Activated naive CD4-positive, alpha-beta T cell (primary cell): ENCODE measurements at places on chromosomes 6 and 20.

DNA sequence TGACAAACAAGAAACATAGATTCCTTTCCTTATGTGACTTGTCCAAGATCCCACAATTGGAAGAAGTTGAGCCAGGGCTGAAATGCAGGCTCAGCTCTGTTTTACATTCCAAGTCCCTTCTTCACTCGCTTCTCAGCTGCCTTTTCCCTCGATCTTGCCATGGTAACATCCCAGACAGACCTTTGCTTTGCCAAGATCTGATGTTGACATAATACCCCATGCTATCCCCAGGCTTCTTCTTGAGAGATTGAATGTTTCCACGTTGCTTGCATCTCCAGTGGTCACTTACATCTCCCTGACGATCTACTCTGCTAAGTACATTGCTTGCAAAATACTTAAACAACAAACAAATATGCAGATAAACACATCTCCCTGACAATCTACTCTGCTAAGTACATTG is 63.5 kb downstream of the TBXT start:
- no peak for DNase-seq

DNA sequence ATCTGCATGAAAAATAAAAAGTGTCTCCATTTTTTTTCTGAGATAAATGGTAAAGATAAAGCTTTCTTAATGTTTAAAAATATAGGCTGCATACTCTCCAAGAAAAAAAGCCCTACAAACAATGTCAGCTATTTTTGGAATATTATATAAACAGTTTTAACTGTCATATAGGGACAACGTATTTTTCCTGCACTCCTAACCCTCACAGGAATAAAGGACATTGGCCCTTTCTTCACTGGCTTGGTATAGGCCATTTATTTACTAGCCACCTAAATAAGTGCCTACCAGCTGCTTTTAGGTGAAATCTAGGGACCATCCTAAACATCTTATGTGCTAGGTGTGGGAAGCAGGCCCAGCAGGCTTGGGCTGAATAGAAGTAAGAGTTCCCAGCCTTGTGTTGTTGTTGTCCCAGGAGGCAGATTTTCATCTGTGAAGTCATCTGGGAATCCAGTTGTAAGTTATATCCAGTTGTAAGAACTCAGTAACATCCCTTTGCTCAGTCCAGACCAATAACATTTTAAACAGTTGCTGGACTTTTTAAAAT is 21.3 kb downstream of the FOXO3 start:
- DNase-seq: no peak

DNA sequence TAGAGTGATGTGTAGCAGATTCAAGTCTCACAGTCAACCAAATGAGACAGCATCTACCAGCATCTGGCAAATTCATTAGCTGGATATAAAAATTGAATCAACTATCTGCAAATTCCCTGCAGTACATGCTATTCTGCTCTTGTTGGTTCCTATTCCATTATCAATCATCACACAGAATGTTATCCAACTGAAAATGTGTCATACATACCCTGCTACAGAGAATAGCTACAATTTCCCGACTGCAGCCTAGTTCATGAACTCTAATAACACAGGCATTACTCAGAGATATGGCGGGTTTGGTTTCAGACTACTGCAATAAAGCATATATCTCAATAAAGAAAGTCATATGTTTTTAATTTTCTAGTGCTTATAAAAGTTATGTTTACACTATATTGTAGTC is 78.4 kb downstream of the AHI1 start:
- no peak for DNase-seq

- DNase-seq: no peak
Measured at GRCh38 chr6:44494011-44494501, 106.5 kb downstream of the CDC5L start.

GRCh38 chr20:57596358-57596757 is 23.9 kb downstream of the ZBP1 start:
- no peak for DNase-seq

GRCh38 chr6:63410435-63411426 is 90.9 kb upstream of the LGSN start:
- DNase-seq: no peak

GRCh38 chr6:91142154-91142553 is 555.3 kb upstream of the MAP3K7 start:
- DNase-seq: no peak

GRCh38 chr6:44003345-44004061 is 123.7 kb downstream of the MRPL14 start:
- no peak for DNase-seq

DNA sequence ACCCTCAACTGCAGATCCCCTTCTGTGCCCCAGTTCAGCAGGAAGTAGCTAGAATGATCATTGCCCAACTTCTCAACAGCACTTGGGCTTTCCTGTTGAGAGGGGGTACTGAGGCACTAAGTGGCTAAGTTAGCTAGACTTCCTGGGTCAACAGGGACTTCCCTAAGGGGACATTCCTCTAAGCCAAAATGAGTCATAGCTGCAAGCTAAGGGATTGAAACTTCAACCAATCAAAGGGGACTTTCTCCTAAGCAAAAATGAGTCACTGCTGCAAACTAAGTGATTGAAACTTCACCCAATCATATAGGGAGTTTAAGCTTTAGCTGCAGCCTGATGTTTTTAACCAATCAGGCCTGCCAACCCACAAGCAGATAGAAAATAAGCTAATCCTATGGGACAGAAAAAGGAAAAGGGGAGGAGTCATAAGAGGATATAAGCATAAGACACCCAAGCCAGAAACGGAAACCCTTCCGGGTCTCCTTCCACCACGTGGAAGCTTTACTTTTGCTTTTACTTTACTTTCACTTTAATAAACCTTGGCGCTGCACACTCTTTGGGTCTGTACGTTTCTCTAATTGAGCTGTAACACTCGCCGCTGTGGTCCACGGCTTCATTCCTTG is 659.0 kb upstream of the HS3ST5 start:
- no peak for DNase-seq

GRCh38 chr6:142378138-142378875 is 76.5 kb downstream of the ADGRG6 start:
- DNase-seq: no peak

DNA sequence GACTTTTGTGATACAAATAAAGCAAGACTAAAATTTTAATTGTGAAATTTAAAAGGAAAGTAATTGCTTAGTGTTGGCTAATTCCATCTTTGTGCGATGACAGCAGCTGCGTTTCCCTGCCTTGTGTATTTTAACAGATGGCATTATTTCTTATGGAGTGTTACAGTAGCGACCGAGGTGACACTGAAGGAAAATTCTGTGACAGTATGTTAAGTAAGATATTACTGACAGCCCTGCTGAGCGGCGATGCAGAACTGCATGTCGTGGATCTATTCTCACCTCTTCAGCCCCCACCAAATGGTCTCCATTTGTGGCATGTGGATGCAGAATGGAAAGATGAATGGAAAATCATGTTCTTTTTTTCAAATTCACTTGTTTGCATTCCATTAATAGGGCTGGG is 289.4 kb downstream of the RNF144B start:
- no peak for DNase-seq

GRCh38 chr6:516213-516612 is 124.7 kb downstream of the IRF4 start:
- DNase-seq: no peak

- DNase-seq: no peak
Measured at GRCh38 chr20:3115190-3116107, 30.9 kb upstream of the AVP start.

- DNase-seq: no peak
Measured at GRCh38 chr20:41902346-41902745, 284.2 kb upstream of the CHD6 start.

DNA sequence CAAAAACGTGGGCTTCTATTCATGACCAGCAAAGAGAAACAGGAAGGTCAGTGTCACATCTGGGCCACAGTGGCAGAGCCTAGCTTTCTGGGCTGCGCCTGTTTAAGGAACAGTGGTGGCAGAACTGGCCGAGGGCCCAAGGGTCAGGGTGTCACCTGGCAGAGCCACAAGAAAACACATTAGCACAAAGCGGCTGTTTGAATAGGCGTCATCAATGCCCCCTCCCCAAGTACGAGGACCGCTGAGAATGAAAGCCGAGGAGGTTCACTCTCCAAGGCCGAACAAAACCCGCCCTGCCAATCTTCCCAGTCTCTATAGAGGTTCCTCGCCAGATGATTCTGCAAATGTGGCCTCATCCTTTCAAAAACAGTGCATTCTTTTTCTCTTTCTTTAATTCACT is 125.2 kb upstream of the TRAF3IP2 start:
- DNase-seq: no peak

GRCh38 chr6:15325540-15325955 is 79.7 kb downstream of the JARID2 start:
- DNase-seq: no peak

DNA sequence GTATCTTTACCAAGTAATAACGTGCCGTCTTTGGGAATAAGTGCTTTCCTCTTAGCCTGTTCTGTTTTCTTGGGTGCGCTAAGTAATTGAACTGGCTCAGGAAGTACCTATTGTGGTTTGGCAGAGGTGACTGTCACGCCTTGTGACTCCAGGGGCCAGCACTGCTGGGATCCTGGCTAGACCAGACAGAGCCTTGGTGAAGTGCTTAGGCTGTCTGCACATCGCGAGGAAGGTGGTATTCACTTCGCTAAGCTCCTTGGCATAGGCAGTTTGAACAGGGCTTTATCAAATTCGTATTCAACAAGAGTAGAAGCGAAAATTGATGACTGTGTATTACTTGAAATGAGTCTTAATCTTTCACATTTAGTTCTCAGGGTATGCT is 17.6 kb downstream of the PRDM1 start:
- no peak for DNase-seq

GRCh38 chr20:8394308-8394945 is 262.4 kb downstream of the PLCB1 start:
- no peak for DNase-seq

DNA sequence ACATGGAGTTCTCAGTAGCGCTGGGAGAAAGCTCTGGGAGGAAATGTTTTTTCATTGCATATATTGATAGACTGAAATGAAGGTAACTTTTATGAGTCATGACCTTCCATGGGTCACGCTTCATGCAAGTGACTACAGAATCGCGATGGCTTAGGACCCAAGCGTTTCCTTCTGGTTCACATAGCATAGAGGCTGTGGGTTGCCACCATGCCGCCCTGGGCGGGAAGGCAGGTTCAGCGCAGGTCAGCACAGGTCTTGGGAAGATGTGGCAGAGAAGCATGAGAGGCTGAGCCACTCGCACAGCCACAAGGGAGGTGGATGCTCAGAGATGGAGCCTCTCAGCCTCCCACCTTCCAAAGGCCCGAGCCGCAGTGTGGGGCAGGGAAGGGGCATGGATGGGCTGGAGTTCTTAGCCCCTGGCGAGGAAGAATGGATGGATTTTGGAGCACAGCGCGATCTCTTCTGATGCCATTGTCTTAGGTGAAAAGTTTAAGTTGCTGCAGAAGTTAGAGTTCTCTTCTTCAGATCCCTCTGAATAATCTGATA is 219.5 kb downstream of the SMOC2 start:
- DNase-seq: no peak

- no peak for DNase-seq
Measured at GRCh38 chr20:16607364-16608276, 34.4 kb upstream of the KIF16B start.

DNA sequence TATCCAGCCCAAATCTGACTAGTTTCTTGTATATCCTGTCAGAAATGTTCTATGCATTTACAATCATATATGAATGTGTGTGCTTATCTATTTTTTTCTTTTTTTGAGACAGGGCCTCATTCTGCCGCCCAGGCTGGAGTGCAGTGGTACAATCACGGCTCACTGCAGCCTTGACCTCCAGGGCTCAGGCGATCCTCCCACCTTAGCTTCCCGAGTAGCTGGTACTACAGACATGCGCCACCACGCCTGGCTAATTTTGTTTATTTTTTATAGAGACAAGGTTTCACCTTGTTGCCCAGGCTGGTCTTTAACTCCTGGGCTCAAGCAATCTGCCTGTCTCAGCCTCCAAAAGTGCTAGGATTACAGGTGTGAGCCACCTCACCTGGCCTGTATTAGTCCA is 3.0 kb upstream of the RAB44 start:
- DNase-seq: no peak

DNA sequence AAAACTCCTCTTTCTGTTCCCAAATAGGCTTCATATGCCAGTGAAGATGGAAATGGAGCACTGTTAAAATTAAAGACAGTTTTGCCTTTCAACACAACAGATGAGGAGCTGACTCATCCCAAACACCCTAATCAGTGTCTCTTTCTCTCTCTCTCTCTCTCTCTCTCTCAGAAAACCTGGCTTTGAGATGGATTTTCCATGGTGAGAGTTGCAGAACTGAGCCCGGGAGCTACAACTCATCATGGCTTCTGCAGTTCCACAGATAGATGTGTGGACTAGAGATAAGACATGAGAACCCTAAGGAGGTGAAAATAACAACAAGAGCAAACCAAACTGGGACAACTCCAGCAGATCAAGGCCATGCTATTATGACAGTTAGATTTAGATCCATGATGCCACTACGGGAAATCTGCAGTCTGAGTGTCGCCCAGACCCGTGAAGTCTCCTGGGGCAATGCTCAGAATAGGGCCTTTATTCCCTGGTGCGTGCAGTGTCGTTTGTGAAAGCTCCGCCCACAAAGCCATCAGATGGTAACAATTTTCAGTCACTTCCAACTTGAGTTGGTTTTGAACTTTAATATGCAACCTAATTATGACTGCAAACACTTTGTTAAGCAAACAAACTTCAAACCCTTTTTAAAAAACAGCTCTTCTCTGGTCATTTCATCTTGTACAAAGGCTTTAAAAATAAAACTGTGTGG is 338.2 kb upstream of the PREP start:
- DNase-seq: no peak

DNA sequence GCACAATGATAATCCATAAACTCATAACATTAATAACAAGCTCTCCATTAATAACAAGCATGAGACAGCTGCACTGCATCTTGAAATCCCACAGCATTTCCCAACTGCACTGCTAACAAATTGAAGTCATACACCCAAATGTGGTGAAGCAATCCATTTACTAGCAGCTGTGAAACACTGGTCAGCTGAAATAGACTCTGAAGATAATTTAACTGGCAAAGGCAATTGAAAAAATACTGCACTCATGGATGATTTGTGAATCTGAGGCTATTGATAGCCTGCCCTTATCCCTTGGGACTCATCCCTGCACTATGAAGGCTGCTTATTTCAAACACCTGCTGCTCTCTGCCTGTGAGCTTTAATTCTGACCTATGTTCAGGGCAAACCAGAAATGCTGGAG is 49.1 kb upstream of the PLCB1 start:
- DNase-seq: no peak

DNA sequence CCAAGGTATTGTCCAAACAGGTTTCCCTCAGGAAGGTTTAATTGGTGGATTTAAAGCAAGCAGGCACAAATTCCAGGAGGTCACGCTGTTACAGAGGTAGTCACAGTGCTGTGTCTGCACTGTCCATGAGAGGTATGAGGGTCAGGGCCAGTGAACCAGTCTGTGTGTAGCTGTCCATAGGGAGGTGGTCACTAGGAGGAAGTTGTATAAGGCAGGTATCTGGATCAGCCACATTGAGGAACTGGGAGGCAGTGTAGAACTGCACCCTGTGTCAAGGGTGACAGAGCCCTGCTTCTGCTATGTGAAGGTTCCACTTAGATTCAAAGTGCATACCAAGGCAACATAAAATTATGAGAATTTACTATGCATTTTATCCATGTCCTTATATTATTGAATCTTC is 73.3 kb downstream of the MAP3K4 start:
- DNase-seq: no peak
